Natural killer cell (primary cell): ENCODE measurements at places on chromosomes 1 and 21. TPM values are rescaled to one million over a fixed set of nuclear protein-coding genes. Genes with fewer than 3 reads are reported as not detected.

IRF6 gene
- 3.8 TPM for total RNA-seq

MSTO1 gene
- 53.6 TPM for total RNA-seq

RAB25 gene
- total RNA-seq: not detected

LCE1B gene
- not detected for total RNA-seq

TMEM35B gene
- 10.5 TPM for total RNA-seq

GBP6 gene
- 0.40 TPM for total RNA-seq

PERM1 gene
- total RNA-seq: not detected

RGS18 gene
- 17.2 TPM for total RNA-seq

FAM3B gene
- total RNA-seq: 0.48 TPM

ALDH9A1 gene
- 57.1 TPM for total RNA-seq

TAS1R1 gene
- total RNA-seq: not detected

SFN gene
- total RNA-seq: 1.3 TPM

PAPPA2 gene
- total RNA-seq: 0.48 TPM

WNT3A gene
- not detected for total RNA-seq

SYTL1 gene
- 312 TPM for total RNA-seq

CCDC185 gene
- total RNA-seq: not detected

HOOK1 gene
- total RNA-seq: 2.7 TPM

MTARC1 gene
- 2.5 TPM for total RNA-seq

ABCA4 gene
- total RNA-seq: not detected

VHLL gene
- 0.42 TPM for total RNA-seq

S100A6 gene
- 245 TPM for total RNA-seq

LRRC7 gene
- total RNA-seq: not detected

KRTAP20-2 gene
- total RNA-seq: not detected

ACKR1 gene
- total RNA-seq: not detected

FCRLA gene
- 0.90 TPM for total RNA-seq

NUDT17 gene
- total RNA-seq: 4.9 TPM

KHDC4 gene
- 101 TPM for total RNA-seq
